ENCODE measurements at places on chromosomes 6 and 20.

GRCh38 chr20:60254901-60255411 is 296.7 kb downstream of the CDH26 start:
- peak; percentile 19 for DNase-seq

- DNase-seq: no peak
Measured at GRCh38 chr6:134046054-134046453, 6.4 kb downstream of the SLC2A12 start.

DNA sequence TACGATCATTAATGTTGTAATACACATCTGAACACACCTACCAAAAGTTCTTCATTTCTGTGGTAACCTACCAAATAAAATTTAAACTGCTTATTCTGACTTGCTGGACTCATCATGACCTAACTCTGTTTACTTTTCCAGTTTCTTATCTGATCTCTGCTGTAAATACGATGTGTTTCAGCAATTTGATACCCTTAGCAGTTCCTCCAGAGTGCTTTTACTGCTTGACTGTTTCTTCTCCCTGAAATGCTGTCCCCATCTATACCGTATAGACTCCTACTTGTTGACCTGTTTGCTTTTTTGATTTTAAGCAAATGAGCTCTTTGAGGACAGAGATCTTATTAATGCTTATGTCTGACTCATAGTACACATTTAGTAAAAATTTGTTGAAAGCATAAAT is 119.5 kb downstream of the SCAF8 start:
- DNase-seq: no peak

DNA sequence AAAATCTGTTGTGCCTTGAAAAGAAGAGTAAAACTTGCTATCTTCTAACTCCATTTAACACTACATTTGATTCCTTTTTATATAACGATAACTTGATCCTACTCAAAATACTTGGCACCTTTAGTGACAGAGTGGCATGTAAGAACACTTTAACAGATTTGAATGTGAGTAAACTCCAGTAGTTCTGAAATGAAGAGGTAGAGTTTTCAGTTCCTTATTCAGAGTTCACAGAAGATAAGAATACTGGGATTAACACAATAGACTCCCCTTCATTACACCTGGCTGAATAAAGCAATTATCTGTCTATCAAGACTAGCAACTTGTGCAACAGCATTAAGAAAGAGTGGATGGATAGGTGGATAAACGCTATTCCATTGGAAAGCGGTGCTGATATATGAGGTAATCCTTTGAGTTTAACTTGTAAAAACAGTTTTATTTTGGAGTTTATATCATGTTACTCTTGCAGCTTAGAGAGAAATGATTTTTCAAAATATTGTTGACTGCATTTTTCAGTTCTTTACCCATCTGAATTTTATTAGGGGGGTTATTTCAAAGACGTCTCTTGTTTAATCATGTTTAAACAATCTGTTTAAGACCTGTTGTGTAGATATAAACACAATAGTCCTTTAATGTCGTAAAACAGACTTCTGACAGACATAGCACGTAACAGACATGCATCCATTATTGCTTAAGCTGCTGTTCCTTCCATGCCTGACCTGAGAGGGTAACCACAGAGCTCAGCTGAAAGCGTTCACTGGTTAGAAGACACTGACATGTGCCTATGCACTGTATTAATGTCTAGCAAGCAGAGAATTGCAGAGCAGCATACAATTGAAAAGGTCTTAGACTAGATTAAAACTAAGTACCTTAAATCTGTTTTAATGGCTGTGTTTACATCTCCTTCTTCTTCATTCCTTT is 102.4 kb upstream of the SUPT3H start:
- peak; percentile 88 for DNase-seq

DNA sequence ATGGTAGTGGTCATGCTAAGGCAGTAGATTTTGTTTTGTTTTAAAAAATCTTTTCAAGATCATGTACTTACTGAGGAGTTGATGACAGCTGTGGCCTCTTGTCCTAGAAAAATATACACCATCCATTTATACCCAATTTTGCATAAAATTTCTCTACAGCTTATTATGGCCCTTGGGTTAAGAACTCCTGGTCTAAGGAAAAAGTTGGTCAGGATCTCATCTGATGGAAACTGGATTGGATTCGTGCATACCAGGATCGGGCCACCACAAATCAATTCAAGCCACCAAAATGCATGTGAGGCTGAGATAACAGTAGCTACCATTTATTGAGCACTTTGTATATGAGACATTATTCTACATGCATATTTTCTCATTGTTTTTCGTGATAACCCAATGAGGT is 244.4 kb downstream of the ZFAND3 start:
- no peak for DNase-seq

DNA sequence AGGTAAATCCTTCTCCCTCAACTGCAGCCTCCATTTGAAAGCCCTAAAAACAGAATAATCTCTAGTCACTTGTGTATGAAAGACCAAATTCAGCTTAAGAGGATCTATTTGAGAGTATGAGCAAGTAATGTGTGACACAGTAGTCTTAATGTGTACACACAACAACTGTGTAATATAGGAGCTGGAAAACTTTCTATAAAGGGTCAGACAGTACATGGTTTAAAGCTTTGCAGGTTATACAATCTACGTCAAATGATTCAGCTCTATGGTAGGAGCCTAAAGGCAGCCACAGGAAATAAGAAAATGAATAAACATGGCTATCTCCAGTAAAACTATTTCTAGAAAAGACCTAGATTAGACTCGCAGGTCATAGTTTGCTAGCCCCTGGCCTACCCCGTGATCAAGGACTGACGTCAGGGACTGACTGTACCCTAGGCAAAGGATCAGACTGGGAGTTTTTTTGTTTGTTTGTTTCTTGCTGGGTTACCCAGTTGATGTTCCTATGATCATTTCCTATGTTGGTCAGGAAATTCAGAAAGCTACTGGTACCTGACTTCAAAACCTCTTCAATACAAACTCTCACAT is 39.7 kb downstream of the BTBD9 start:
- no peak for DNase-seq

GRCh38 chr6:16810411-16810810 is 49.2 kb upstream of the ATXN1 start:
- DNase-seq: no peak

GRCh38 chr6:119676961-119677360 is 327.4 kb upstream of the MAN1A1 start:
- no peak for DNase-seq

- peak; percentile 36 for DNase-seq
Measured at GRCh38 chr20:8721098-8721497, 347.8 kb upstream of the PLCB4 start.

GRCh38 chr6:97947841-97948240 is 664.8 kb upstream of the MMS22L start:
- no peak for DNase-seq
